ENCODE measurements at places on chromosomes 12 and 14.

DNA sequence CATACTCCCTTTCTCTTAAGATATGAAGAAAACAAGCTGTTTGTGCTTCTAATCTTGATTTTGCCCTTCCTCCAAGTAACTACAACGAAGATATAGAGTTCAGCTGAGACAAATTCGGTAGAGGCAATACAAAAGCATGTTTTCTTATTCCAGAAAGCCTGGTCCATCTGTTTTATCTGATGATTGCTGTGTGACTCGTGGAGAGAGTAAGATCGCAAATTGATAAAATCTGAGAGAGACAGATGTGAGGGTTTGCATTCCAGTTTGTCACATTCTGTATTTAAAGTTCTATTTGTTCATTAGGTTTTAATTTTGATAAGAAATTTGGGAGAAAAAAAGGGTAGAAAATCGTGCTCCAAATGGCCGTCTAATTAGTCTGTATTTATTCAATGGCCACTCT lies 192.1 kb downstream of the CPNE8 start:
- no peak overlapping the region for H3K27ac ChIP-seq
- DNase-seq: no peak
- H3K27me3 ChIP-seq: no peaks in the 10 kb centered on the region
- no peak overlapping the region for H3K4me3 ChIP-seq
- no peaks in the 10 kb centered on the region for H3K4me1 ChIP-seq

- no peak overlapping the region for H3K27ac ChIP-seq
- H3K4me1 ChIP-seq: no peaks in the 10 kb centered on the region
- no peak for DNase-seq
- H3K4me3 ChIP-seq: no peak overlapping the region
- H3K27me3 ChIP-seq: no peaks in the 10 kb centered on the region
- no peaks in the 10 kb centered on the region for H3K36me3 ChIP-seq
These were observed 7.7 kb upstream of the PPP1R13B start for GRCh38 chr14:103854822-103855733.

DNA sequence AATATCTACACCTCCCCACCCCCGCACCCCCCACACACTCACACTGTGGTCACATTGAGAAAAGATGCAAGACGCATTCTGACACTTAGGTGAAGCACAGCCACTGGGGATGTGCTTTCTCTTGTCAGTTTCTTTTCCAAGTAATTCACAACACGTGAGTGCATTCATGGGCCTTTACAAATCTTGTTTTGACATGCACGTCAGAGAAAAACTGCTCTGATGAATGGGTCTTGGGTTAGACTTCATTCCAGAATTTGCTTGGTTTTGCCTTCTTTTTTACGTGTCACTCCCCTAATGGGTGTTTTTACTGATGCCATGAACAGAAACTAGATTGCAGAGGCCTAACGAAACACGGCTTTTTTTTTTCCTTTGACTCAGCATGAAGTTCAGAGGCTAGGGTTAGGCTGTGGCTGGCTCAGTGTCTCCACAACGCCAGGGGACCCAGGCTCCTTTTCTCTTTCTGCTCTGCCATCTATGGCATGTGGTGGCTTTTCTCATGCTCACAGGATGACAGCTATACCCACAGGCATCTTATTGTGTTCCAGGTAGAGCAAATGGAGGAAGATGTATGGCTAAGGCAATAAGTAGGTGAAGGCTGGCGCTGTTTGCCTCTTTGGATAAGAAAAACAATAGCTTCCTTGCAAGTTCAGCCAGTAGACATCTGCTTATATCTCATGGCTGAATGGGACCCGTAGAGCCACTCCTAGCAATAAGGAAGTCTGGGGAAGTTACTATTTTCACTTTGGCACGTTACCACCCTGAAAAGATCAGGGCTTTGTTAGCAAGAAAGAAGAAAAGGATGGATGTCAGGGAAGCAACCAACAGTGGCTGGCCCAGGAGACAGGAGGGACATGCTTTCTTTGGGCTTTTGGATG lies 253.3 kb downstream of the SLC15A4 start:
- H3K36me3 ChIP-seq: no peaks in the 10 kb centered on the region
- no peak for DNase-seq
- no peak overlapping the region for H3K4me3 ChIP-seq
- H3K4me1 ChIP-seq: no peaks in the 10 kb centered on the region

GRCh38 chr12:51593539-51593938 lies 2.5 kb downstream of the SCN8A start:
- peaks cover 27% of the 10 kb centered on the region for H3K27me3 ChIP-seq
- peaks cover 16% of the 10 kb centered on the region for H3K4me1 ChIP-seq
- no peak overlapping the region for H3K27ac ChIP-seq
- H3K36me3 ChIP-seq: no peaks in the 10 kb centered on the region
- DNase-seq: peak; percentile 29
- H3K4me3 ChIP-seq: no peak overlapping the region

DNA sequence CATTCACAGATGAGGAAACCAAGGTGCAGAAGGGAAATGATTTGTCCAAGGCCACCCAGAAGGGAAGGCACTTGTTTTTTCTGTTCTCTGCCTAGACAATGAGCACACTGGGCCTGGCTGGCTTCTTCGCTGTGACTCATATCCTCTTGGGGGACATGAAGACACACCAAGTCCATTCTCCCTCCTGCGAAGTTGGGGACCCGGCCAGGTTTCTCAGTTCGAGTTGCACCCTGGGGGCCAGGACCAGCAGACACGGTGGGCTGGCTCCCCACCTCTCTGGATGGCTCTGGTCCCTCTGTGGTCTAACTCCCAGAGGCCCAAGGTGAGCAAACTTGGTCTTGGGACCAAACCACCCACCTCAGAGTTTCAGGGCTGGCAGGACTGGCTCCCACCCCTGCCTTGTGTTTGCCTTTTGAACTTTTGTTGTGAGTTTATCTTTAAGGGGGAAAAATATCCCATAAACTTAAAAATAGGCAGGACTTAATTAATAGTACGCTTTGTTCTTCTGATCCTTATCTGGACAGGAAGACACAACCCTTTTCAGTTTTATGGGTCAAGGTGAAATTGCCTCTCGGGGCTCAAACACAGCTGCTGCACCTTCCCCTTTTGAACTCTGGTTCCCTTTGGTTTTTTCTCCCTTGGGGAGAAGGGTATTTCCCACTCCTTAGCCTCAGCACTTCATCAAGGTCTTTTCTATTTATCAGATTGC lies 9.0 kb upstream of the MLEC start:
- no peaks in the 10 kb centered on the region for H3K27me3 ChIP-seq
- no peak overlapping the region for H3K4me3 ChIP-seq
- H3K36me3 ChIP-seq: no peaks in the 10 kb centered on the region
- no peak overlapping the region for H3K27ac ChIP-seq
- peaks cover 44% of the 10 kb centered on the region for H3K4me1 ChIP-seq

GRCh38 chr12:68358532-68359485 lies 26.6 kb upstream of the MDM1 start:
- H3K4me3 ChIP-seq: no peak overlapping the region
- no peaks in the 10 kb centered on the region for H3K36me3 ChIP-seq
- no peaks in the 10 kb centered on the region for H3K27me3 ChIP-seq
- peak; percentile 86 for DNase-seq

All from B cell (primary cell).